LNCaP clone FGC (cell line): ENCODE measurements at places on chromosomes 7 and 10.

GRCh38 chr10:97611473-97611872 is 21.8 kb downstream of the MORN4 start:
- DNase-seq, result no peak

GRCh38 chr7:79398138-79398749 is 55.2 kb downstream of the MAGI2 start:
- DNase-seq, result no peak

- DNase-seq, result no peak
These were observed 156.5 kb upstream of the GHITM start for GRCh38 chr10:83982812-83983211.

GRCh38 chr10:137031-137430 is 1.8 kb downstream of the ZMYND11 start:
- DNase-seq, result no peak

GRCh38 chr10:28891058-28891713 is 213.9 kb downstream of the BAMBI start:
- no peak for DNase-seq

DNA sequence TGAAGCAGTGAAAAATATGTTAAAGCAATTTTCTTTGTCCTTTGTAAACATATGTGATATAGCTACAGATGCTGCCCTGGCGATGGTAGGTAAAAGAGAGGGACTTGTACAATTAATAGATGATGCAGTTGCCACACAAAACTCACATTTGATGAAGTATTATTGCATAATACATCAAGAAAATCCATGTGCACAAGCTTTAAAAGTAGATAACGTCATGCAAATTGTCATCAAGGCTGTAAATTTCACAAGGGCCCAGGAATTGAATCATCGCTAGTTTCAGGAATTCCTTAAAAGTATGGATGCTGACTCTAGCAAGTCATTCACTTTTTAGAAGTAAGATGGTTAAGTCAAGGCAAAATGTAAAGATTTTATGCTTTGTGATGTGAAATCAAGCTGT is 10.0 kb downstream of the CYP3A5 start:
- no peak for DNase-seq

GRCh38 chr7:82572195-82572880 is 128.8 kb upstream of the CACNA2D1 start:
- peak; percentile 48 for DNase-seq

- peak; percentile 11 for DNase-seq
These were observed 160.5 kb upstream of the GHITM start for GRCh38 chr10:83978681-83979383.

DNA sequence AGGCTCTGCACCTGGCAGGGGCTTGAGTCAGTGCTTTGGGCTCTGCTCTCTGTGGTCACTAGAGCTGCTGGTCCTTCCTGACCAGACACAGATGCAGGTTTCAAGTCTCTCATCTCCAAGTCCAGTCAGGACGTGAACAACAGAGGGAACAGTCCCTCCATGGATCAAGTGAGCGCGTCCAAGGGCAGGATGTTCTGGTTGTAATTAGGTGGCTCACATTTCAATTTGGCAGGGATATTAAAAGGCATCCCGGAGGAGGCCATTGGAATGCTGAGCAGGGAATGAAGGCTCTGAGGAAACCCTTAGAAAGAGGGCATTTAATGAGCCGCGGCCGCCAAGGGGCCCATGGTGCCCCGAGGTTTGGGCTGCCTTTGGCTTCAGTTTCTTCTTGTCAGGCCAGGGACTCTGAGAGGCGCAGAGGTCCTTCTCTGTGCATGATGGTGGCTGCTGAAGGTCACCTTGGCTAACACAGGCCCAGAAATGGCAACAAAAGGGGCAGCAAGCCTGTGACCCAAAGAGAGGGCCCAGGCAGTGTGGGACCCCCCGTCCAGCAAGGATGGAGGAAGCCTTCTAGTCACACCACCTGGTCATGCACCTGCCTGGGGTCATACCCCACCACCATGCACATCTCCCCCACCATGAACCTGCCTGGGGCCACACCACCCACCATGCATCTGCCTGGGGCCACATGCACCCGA is 30.7 kb upstream of the INPP5A start:
- peak; percentile 32 for DNase-seq

- no peak for DNase-seq
These were observed 175.5 kb upstream of the PLXDC2 start for GRCh38 chr10:19640566-19641263.

GRCh38 chr7:94401428-94401814 is 6.7 kb downstream of the COL1A2 start:
- DNase-seq, result no peak

- DNase-seq, result no peak
These were observed 755 bp downstream of the HOXA13 start for GRCh38 chr7:27198871-27199801.

DNA sequence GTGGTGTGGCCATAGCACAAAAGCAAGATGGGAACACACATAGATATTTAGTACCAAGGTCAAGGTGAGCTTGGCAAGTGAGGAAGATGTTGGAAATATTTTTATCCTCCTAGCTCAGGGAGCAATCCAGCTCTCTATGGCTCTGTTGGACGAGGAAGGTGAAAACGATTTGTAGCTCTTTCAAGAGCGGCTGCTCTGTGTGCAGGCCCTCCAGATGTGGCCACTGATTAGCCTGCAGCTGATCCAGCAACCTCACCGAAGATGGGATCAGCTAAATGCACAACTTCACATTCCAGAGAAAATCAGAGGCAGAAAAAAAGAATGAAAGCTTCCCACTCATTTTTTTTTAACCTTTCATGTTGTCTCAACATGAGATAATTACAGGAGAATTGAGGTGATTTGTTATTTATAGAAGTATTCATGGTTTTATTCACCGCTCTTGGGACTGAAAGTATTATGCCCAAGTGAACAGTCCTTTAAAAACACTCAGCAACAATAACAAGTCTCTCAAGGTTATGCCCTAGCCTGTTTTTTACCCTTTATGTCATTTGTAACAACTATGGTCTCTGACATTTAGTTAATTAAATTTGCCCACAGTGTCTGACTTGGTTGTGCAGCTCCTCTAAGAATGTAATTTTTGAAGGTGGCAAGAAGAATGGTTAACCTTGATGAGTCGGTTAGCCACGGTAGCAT is 213.6 kb upstream of the ADARB2 start:
- no peak for DNase-seq

- DNase-seq, result no peak
These were observed 84.6 kb downstream of the MAD1L1 start for GRCh38 chr7:2148189-2148588.

GRCh38 chr7:3065724-3066143 is 22.1 kb upstream of the CARD11 start:
- DNase-seq, result no peak

DNA sequence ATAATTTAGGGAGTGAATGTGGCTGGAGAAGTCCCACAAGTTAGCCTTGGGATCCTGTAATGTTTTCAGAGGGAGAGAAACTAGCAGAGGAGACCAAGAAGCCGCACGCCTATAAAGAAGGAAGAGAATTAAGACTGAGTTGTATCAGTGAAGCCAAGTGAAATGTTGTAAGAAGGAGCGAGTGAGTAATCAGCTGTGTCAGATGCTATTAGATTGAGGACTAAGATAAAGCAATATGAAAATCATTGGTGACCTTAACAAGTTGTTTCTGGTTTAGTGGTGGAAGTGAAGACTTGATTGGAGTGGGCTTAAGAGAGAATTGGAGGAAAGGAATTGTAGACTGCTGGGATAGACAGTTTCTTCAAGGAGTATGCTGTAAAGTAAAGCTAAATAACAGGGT is 8.8 kb downstream of the CCSER2 start:
- no peak for DNase-seq

- no peak for DNase-seq
These were observed 165.6 kb downstream of the AVL9 start for GRCh38 chr7:32660936-32661335.

DNA sequence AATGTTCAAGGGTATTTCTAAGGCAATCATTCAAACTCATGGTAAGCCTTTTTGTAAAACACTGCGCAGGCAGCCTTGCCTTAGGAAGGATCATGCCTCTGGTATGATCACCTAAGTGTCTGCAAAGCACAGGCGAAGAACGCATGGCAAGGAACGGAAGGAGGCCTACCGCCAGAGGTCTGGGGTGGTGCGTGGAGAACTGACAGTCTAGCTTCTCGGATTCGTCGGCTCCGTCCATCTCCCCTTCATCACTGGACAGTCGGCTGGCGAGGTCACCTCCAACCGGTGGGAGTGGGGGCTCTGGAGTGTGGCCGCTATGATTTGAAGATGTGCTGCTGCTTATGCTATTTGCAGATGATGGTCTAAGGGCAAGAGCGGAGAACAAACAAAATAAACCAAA is 42.6 kb upstream of the EFCAB10 start:
- no peak for DNase-seq

GRCh38 chr10:62772186-62772974 is 32.1 kb upstream of the ADO start:
- no peak for DNase-seq

- no peak for DNase-seq
These were observed 33.8 kb upstream of the ARMS2 start for GRCh38 chr10:122420624-122421007.

GRCh38 chr10:6757158-6757557 is 177.1 kb upstream of the PRKCQ start:
- no peak for DNase-seq

- DNase-seq, result no peak
These were observed 131.6 kb downstream of the PKD1L1 start for GRCh38 chr7:47816647-47817046.

- DNase-seq, result no peak
These were observed 59.8 kb downstream of the RAMP3 start for GRCh38 chr7:45217358-45217757.

GRCh38 chr10:118171861-118172260 is 125.1 kb upstream of the RAB11FIP2 start:
- DNase-seq, result no peak

GRCh38 chr10:100879741-100880360 is 32.9 kb upstream of the SLF2 start:
- no peak for DNase-seq

DNA sequence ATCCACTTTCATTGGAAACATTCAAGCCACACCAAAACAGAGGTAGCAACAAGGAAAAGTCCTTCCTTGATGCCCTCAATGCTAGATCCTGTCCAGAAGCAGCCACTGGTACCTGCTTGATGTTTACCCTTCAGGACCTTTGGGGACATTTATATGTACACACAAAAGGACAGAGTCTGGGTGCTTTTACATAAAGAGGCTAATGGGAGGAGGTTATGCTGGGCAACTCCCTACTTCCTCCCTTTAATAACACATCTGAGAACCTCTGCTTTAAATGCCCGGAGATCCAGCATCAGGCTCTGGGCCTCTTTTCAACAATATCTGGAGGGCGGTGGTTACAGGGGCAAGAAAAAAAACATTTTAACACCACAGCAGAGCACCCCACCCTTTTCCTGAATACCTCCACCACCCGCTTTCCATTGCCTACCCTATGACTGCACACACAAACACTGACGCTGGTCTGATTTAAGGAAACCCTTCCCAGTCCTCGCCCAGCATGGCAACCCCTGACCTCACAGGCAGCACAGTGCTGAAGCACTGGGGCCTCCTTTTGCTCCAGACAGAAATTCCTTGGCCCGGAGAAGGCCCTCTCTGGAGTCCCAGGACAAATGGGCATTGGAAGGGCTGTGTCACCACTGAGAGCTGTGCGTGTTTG is 39.3 kb upstream of the DUSP5 start:
- DNase-seq, result peak; percentile 65

DNA sequence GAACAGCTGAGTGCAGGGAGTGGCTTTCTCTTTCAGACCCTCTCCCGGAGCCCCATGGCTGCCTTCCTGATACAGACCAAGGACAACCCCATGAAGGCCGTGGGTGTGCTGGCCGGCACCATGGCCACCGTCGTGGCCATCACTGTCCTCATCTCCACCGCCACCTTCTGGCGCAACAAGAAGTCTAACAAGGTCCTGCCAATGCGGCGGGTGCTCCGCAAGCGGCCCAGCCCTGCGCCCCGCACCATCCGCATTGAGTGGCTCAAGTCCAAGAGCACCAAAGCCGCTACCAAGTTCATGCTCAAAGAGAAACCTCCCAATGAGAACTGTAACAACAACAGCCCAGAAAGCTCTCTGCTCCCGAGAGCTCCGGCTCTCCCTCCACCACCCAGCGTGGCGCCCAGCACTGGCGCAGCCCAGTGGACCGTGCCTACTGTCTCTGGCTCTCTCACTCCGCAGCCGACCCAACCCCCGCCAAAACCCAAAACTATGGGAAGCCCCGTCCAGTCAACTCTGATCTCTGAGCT is 11.2 kb downstream of the LRIT2 start:
- DNase-seq, result no peak

GRCh38 chr10:93746844-93747284 is 10.9 kb upstream of the LGI1 start:
- DNase-seq, result no peak

- no peak for DNase-seq
These were observed 5.6 kb downstream of the SSC4D start for GRCh38 chr7:76403780-76404494.

DNA sequence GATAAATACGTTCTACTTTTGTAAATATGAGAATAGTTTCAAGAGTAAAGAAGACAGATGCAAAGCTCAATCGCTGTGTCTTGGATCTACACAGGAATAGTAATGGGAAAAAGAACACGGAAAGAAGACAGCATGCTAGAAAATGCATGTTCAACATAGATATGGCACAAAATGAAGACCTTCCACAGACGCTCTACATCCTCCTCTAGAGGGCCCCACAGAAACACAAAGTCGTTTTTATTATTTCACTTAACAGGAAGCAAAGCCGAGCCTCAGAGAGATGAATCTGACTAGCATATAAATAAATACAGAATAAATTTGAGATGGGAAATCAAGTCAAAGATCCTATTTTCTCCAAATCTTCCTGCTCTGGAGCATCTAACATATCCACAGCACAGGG is 292.6 kb downstream of the PARD3 start:
- DNase-seq, result peak; percentile 55
